Chondrocyte (in vitro differentiated cells): ENCODE measurements at places on chromosomes 11 and 22.

- DNase-seq: no peak
Measured at GRCh38 chr11:121552154-121552553, 99.4 kb upstream of the SORL1-AS1 start.

- no peak for DNase-seq
Measured at GRCh38 chr11:118051611-118052461, 25.0 kb upstream of the TMPRSS4 start.

DNA sequence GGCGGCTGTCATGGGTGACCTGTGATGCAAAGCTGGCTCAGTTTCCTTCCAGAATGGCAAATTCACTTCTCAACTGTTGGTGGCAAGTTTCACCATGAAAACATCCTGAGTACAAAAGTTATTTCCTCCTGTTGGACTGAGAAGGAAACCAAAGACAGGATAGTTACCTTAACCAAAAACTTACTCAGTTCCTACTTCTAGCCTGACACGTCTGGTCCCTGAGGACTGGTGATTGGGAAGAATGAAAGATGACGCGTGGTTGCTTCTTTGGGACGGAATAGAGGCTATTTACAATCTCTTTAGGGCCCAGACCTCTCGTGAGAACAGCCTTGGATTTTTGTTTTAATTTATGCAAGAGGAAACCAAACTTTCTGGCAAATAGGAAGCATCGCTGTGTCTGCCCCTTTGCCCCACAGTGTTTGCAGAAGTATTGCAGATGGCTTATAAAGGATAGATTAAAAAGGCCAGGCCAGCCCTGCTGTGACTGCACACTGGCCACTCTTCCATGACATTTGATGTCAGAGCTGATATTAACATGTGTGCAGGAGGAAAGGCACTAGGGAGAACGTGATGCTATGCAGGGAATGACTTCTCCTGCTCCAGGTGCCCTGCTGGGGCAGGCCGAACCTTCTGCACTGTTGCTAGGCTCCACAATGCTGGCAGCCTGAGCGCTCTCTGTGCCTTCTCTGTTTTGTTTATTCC lies 7.6 kb downstream of the VPS26B start:
- no peak for DNase-seq

- no peak for DNase-seq
Measured at GRCh38 chr11:85062659-85063058, 564.5 kb downstream of the DLG2 start.

DNA sequence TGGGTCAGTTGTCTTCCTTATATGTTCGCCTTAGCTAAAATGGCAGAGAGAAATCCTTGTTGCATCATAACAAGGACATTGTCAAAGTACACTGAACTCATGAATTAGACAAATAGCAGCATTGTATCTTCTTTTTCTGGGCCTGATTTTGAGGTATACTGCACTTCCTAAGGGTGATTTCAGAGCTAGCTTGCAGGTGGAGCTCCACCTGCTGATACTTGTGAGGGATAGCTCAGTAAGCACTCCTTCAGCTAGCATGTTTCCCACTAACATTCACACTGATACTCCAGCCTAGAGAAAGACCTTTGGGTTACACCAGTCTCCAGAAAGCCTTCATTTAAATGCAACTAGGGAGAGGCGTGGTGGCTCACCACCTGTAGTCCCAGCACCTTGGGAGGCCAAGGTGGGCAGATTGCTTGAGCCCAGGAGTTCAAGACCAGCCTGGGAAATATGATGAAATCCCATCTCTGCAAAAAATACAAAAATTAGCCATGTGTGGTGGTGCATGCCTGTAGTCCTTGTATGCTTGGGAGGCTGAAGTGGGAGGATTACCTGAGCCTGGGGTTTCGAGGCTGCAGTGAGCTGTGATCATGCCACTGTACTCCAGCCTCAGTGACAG lies 29.8 kb downstream of the JAM3 start:
- DNase-seq: no peak

DNA sequence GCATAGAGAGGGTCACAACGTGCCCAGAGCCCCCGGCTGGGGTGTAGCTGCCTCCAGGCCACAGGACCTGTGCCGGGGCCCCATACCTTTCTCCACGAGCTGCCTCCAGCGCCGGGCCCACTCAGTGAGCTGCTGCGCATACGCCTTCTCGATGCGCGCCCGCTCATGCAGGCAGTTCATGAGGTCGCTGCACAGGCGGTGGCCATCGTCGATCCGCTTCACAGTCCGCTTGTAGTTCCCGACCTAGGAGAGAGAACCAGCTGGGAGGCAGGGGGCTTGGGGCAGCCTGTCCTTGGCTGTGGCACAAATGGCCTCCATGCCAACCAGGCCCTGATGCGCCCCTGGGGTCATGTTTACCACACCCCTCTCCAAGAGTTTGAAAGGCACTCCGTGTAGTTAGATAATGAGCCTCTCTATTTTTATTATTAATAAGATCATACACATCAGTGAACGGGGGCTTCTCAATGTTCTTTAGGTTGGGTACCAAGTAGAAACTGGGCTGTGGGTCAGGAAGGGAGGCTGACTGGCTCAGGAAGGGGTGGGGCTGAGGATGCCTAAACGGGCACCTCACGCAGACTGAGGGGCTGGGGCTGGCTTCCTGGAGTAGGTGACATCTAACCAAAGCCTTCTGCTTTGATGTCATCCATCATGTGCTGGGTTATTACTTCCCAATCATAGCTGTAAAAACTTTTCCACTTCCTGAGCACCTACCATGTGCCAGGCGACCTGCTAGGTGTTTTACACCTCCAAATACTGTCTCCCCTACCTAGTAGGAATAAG lies 36.5 kb upstream of the ARFGAP3 start:
- no peak for DNase-seq

- DNase-seq: no peak
Measured at GRCh38 chr11:95897731-95898130, 26.2 kb downstream of the MTMR2 start.

GRCh38 chr11:11663907-11664306 lies 42.1 kb upstream of the GALNT18 start:
- DNase-seq: no peak

DNA sequence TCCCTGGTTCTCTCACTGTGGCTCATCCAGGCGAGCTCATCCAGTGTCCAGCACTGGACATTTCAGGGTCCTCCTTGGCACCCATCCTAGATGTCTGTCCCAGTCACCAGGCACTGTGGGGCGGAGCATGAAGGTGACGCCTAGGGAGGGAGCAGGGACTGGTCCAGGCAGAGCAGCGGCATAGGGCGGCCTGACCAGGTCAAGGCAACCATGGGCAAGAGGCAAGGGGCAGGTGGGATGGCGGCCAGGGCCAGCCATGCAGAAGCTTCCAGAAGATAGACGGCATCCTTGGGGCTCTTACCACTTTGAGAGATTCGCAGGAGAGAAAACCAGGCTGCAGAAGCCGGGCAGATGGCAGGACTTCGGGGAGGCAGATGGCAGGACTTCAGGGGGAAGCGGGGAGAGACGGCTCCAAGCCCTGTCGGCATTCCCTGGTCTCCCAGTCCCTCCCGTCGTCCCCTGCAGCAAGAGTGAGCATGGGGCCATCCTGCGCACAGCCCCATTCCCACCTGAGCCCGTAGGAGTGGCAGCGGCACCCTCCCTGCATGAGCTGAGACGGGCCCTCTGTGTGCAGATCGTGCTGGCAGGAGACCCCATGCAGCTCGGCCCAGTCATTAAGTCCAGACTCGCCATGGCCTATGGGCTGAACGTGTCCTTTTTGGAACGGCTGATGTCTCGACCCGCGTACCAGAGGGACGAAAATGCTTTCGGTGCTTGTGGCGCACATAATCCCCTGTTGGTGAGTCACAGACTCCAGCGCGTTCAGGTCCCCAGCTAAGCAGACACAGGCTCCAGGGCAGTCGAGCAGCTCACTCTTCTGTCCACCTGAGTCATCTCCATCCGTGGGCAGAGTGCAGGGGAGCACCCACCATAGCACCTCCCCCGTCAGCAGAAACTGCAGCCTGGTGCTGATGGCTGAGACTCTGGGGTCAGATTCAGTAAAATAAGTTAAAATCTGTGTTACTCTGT lies 20.1 kb upstream of the PANX2 start:
- DNase-seq: peak; percentile 86
